Hepatocyte (in vitro differentiated cells): ENCODE measurements at places on chromosomes 16 and 17.
A peak's percentile ranks its signal among the peaks of the same experiment; 100 is the strongest.

GRCh38 chr17:21532763-21533385 is 156.7 kb downstream of the KCNJ12 start:
- no peak for DNase-seq

GRCh38 chr16:13426269-13426668 is 493.7 kb upstream of the ERCC4 start:
- no peak for DNase-seq

- DNase-seq, result no peak
Observed at GRCh38 chr17:28230011-28230410, 89.0 kb upstream of the TMEM97 start.

GRCh38 chr17:80264205-80265075 is 3.8 kb downstream of the RNF213 start:
- DNase-seq, result no peak

- DNase-seq, result no peak
Observed at GRCh38 chr16:27316038-27316680, 2.4 kb downstream of the IL4R start.

- DNase-seq, result no peak
Observed at GRCh38 chr17:59641799-59642484, 22.2 kb downstream of the CLTC start.

GRCh38 chr16:719815-720446 is 1.0 kb upstream of the ANTKMT start:
- DNase-seq, result no peak

DNA sequence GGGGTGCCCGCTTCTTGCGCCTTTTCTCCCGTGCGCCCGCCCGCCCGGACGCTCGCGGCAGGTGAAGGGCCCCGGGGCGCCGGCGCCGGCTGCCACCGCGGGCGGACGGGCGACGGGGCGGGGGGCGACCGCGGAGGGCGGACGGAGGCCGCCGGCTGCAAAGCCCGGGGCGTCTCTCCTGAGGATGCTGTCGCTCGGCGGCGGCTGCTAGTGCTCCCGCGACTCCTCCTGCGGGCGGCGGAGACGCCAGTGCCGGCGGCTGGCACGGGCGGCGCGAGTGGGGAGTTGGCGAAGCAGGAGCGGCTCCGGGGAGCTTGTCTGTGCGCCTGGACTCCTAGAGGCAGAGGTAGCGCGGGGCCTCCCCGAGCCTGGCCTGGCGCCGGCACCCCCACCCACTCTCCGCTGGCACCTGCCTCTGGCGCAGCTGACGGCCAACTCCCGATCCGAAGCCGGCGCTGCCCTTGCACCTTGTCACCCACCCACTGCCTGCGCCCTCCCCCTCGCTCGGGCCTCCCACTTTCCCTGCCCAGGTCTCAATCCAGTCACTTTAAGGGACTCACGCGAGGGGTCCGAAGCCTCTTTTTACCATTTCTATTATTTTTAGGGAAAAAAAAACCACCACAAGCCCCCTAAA is at the start of gene FAM20A:
Gene FAM20A, minus strand, starts transcription at position 437 of the 634 bp plus-strand sequence. CDS start 701 bp downstream, outside the sequence.
- peak; percentile 79 for DNase-seq

DNA sequence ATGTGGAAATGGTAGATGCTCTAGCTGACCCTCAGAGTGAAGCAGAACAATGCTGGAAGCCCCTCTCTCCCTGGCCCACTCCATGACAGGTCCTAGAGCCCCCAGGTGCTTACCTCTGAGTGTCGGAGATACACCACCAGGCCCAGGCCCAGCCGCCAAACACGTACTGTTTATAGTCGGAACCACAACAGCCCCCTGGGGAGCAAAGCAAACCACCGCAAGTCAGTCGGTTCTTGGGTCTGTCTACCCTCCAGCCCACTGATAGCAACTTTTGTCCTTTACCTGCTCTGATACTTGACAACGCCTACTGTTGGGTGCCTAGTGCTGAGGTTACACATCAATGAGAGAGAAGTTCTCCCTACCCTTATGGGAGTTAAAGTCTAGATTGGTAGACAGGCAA is 8.7 kb downstream of the FLOT2 start:
- no peak for DNase-seq

DNA sequence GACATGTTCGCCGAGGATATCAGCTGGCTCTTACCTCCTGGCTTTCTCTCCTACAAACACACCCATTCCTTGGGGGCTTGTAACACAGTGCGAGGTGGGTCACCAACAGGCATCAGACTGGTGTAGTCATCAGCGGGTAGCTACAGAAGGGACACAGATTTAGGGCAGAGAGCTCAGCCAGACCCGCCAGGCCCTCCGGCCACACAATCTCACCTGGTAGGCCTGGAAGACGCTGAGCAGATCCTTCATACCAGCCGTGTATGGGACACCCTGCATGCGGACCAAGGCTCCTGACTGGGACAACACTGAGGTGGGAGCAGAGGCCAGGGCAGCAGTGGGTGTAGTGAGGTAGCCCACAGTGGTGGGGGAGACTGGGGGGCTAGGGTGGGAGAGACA is 5.8 kb downstream of the ESRP2 start:
- DNase-seq, result no peak

DNA sequence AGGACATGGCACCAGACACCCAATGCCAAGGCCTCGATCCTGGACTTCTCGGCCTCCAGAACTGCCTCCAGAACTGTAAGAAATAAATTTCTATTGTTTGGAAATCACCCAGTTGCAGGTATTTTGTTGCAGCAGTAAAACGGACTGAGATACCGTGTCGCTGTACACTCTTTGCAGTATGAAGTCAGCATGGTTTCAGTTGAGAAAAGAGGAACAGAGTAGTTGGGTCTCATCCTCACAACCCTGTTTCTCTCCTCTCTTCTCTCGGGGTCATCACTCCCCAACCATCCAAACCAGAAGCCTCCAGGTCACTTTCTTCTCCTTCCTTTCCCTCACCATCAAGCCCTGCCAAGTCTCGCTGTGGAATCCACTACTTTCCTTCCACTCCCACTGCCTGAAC is 77.8 kb downstream of the ADCY9 start:
- DNase-seq, result no peak

DNA sequence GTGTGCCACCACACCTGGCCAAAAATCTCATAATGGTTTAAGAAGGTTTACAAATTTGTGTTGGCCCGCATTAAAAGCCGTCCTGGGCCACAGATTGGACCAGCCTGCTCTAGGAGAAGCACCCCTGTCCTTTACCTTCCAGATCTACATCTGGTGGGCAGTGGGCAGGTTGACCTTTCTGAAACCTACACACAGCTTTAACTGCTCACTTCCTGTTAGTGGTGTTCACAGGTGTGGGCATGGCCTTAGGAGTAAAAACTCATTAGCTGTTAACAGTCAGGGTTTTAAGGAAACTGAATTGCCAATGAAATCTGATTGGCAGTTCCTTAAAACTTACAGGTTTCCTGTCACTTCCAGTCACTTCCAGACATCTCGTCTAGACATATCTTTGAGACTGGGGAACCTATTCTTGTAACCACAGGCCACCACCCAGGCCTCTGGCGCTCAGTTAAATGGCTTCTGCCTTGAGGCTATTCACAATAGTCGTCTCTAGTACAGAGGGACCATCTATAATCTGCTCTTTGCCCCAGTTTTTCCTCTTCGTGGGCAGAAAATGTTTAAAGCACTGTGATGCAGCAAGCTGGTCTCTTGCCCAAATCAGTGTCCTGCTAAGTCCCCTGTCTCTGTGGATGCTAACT is 29.3 kb downstream of the GNGT2 start:
- DNase-seq, result no peak

DNA sequence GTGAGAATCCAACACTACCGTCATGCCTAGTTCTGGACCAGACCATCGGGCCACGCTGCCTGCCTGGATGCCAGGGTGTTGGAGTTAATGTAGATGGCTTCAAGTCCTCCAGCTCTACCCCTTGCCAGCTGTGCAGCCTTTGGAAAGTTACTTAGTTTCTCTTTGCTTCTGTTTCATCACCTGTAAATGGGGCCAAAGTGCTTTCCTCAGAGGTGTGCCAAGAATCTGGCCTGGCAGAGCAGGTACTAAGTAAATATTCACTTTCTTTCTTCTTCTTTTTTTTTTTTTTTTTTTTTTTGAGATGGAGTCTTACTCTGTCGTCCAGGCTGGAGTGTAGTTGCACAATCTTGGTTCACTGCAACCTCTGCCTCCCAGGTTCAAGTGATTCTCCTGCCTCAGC is 159.5 kb upstream of the RPL38 start:
- no peak for DNase-seq

- DNase-seq, result no peak
Observed at GRCh38 chr17:49359990-49360795, 1.9 kb downstream of the ZNF652 start.

GRCh38 chr17:19313746-19314651 is 48.5 kb downstream of the B9D1 start:
- DNase-seq, result no peak

DNA sequence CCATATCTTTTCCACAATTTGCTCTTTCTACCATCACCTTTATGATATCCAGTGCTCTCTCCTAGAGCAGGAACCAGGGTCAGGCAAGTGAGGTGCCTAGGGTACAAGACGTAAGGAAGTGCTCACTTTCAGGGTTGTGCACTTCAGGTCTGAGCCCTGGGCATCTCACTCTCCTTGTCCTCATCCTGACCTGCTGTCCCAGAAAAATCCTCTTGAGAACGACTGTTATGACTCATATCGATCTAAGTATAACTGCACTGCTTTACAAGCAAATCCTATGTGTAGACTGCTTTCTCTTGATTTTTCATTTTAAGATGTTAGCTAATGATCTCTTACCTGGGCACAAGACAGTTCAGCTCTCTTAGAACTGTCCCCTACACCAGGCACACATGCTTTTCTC is 100.1 kb downstream of the TMEM100 start:
- no peak for DNase-seq

DNA sequence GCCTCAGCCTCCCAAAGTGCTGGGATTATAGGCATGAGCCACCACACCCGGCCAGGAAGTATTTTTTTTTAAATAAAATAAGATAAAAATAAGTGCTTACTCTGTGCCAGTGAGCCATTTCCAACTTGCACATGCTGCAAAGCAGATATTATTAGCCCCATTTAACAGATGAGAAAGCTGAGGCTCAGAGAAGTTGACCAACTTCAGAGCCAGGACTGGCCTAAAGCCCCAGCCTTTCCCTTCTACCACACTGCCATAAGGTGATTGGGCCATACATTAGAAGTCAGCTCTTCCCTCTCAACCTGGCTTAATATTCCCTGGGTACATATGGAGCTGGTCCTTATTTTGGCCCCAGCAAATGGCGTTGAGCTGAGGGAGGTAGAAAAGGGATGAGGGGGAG is 25.1 kb downstream of the NEUROD2 start:
- DNase-seq, result no peak

- peak; percentile 92 for DNase-seq
Observed at GRCh38 chr16:24685539-24686432, 43.7 kb upstream of the TNRC6A start.

- peak; percentile 59 for DNase-seq
Observed at GRCh38 chr17:38746004-38746848, 1.9 kb downstream of the PCGF2 start.

GRCh38 chr17:31690151-31690551 is 168.9 kb downstream of the COPRS start:
- no peak for DNase-seq

GRCh38 chr17:7838090-7839075 is 4.4 kb downstream of the KDM6B start:
- peak; percentile 85 for DNase-seq

DNA sequence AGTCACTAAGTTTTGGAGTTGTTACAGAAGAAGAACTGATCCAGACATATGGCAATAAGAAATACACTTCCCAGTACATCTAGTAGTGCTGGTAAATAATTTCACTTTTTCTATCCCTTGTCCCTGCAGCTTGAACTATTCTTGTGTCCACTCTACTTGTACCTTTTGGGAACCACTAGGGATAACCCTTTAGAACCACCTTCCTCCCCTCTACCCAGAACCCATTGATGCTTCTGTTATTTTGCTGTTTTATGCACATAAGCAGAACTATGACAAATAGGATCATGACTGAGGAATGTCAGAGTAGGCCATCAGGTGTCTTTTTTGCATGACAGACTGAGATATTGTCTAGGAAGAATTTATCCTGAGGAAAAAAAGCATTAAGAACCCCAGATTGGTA is 125.1 kb downstream of the BRIP1 start:
- DNase-seq, result no peak

DNA sequence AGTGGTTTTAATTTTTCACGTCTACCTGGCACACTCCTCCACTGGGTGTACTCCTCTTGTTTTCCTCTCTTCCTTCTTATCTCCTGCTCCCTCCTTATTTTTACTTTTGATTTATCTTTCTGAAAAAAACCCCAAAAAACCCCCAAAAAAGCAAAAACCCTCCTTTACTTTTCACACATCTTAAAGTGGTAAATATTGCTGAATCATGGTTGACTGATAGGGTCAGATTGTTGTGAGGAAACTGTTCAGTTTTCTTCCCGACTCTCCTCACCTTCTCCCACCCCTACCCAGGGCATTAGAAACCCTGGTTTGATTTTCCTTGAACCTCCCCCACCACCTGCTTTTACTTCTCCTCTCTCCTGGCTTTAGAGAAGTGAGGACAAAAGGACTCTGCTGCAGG is 25.4 kb downstream of the ARHGAP44 start:
- DNase-seq, result no peak

- DNase-seq, result peak; percentile 63
Observed at GRCh38 chr17:6752068-6752909, 3.6 kb upstream of the XAF1 start.

DNA sequence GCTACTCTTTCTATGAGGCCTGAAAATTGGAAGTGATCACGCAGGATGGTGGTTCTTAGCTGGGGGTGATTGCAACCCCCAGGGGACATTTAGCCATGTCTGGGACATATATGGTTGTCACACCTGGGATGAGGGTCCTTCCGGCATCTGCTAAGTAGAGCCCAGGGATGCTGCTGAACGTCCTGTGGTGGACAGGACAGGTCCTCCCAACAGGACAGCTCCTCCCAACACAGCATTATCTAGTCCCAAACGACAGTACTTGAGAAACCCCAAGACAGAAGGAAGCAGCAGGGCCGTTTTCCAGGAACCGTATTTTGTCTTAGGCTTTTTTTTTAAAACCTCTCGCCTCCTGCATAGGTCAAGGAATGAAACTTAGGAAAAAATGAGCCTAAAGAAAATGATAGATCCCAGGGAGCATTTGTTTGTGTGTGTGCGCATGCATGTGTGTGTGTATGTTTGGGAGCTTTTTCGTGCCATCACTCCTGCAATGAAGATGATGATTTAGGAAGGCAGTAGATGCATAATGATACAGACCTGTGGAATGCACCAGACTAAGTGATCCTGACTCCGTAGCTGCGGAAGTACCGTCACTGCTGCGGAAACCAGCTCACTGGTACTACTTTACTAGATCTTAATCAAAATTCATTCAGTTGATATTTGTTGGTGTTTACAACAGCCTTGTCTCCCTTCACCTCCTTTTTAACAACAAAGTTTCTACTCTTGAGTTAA is 118.2 kb downstream of the SNX29 start:
- no peak for DNase-seq

GRCh38 chr17:39186481-39187002 is 10.9 kb downstream of the CACNB1 start:
- no peak for DNase-seq
